ENCODE measurements at places on chromosomes 12 and 14.

- DNase-seq = no peak
Observed at GRCh38 chr12:112586148-112586783, 167.5 kb downstream of the PTPN11 start.

GRCh38 chr12:122875590-122876220 lies 20.2 kb downstream of the VPS37B start:
- no peak for DNase-seq

DNA sequence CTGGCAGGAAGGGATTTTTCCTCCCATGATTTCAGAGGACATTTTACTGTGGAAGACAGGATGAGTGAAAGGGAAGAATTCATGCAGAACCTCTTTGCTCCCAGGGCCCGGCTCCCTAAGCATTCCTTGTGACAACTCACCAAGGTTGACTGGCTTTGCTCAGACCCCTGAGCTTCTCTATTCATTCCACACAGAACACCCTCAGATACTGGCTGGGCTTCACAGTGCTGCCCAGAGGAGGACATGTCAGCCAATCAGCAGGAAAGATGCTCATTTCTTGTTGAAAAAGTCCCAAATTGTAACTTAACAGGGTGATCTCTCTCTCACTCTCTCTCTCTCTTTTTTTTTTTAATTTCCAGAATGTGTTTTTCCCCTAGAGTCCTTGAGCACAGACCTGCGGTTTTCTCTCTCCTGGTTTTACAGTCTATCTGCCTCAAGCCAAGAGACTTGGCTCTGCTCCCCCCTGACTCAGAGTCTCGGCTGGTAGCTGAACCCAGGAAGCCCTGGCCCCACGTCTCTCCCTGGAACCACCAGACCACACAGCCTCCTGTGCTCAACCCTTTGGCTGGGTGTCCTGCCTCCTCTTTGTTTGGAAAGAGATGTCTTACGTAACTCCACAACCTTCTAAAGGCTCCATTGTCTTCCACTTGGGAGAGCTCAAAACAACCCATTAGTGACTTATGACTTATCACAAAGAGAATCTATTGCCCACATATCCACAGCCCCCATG lies 43.9 kb downstream of the SSPN start:
- DNase-seq = peak; percentile 69

GRCh38 chr12:24020397-24021163 lies 71.1 kb upstream of the SOX5 start:
- DNase-seq = peak; percentile 68

DNA sequence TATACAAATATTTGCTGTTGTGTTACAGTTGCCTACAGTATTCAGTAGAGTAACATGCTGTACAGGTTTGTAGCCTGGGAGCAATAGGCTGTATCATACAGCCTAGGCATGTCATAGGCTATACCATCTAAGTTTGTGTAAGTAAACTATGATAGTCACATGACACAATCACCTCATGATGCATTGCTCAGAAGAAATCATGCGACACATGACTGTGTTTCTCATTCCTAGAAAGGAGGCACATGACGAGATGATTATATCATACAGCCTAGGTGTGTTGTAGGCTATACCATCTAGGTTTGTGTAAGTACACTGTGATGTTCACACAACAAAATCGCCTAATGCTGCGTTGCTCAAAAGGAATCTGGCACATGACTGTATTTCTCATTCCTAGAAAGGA lies 31.9 kb downstream of the NOPCHAP1 start:
- no peak for DNase-seq

DNA sequence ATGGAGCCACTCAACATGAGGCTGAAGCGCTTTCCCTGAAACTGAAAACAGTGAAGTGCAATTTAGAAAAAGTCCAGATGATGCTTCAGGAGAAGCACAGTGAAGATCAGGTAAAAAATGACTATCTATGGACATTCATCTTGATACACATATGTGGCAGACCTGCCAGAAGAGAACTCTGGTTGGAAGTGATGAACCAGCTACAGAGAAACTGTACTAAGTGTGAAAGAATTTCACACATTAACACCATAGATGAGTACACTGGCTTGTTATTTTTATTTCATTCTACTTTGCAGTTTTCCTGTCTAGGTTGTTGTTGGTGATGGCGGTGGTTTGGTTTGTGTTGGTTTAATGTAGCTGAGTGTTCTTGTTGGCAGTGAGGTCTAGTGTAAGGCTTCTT lies 174.7 kb downstream of the ESR2 start:
- DNase-seq = no peak

- peak; percentile 64 for DNase-seq
Observed at GRCh38 chr12:52870361-52871290, 21.8 kb upstream of the KRT78 start.

DNA sequence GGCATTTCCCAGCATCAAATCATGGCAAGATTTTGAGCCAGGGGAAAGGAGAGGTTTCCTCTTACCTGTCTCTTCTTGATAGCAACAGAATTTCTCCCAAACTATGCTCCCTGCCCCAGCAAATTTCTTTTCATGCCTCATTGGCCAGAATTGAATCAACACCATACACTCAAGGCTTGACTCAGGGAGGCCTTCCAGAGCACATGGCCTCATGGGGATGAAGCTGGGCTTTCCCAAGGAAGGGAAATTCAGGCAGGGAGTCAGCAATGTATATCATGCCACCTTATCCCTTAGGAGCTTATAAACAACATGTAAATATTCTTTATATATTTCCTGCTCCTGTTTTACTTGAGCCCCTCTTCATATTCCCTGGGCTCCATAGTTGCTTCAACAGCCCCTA lies 62.1 kb downstream of the ARF6 start:
- DNase-seq = no peak

- DNase-seq = no peak
Observed at GRCh38 chr12:88308825-88309224, 166.7 kb downstream of the TMTC3 start.

DNA sequence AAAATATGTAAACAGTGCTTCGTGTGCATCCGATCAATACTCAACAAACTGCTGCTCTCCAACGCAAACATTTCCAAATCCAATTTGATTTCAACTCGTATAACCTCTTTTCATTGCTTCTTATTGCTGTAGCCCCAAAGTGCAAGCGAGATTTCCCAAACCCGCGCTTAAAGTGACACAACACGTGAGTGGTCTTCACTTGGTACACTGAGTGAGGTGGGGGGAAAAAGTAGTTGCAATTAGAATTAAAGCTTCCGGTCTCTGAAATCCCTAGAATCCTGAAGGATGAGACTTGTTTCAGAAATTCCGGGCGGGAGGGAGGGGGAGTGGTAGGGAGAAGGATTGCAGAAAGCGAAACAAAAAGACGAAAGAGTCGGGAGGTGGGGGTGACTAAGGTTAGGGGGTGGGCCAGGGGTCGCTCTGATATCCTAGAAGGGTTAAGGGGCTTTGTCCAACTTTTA lies 387.5 kb downstream of the BCAT1 start:
- DNase-seq = no peak
